AG08396 (cell line): ENCODE measurements at places on chromosomes 7 and 10.

DNA sequence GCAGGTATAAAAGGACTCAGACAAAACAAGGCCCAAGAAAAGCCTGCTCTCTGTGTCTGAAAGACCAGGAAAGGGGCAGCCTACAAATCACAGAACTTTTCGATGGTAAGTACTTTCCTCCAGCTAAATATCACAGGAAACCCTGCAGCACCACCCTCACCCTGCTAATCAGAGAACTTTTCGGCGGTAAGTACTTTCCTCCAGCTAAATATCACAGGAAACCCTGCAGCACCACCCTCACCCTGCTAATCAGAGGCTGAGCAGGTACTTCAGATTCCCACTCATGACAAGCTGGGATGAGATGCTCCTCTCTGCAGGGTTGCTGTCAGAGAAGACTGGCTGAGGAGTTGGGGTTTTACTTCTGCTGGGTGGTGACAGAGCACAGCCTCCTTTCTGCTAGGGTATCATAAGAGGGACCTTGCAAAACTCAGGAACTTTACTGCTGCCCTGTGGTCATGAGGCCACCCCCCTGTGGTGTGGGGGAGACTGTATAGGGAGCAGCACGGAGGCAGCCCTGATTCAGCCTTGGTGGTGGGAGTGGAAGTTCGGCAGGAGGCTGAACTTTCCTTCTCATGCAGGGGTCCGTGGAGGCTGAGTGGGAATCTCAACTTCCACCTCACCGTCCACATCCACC lies 7.2 kb downstream of the WDR37 start:
- DNase-seq: no peak

- no peak for DNase-seq
Observed at GRCh38 chr7:19663816-19664462, 44.9 kb downstream of the POLR1F start.

DNA sequence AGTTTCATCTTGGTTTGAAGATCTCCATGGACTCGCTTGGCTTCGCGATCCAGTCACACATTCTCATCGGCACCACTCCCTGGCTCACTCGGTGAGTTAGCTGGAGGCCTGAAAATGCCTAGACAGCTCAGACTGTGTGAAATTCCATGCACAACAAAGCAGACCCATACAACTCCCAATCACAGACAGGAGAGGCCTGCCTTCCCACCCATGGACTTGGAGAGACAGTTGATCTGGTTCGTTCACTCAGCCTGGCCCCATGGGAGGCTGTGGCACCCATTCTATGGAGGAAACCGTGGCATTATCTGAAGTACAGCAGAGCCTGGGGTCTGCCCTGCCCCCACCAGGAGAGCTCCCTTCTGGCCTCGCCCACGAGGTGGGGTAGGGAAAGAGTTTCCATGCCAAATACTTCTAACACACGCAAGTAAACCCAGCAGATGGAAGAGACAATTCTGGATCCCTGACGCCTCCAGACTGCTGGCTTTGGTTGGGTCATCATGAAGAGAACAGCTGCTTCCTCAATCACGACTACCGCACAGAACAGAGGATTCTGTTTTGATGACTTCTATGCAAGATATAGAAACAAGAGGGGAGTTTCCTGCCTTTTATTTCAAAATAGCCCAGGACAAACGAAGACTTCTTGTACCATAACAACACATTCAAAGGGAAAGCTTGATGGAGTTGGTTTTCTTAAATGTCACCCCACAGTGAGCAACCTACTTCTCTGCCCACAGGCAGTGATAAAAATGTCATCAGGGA lies 15.9 kb downstream of the FAM53B start:
- no peak for DNase-seq

DNA sequence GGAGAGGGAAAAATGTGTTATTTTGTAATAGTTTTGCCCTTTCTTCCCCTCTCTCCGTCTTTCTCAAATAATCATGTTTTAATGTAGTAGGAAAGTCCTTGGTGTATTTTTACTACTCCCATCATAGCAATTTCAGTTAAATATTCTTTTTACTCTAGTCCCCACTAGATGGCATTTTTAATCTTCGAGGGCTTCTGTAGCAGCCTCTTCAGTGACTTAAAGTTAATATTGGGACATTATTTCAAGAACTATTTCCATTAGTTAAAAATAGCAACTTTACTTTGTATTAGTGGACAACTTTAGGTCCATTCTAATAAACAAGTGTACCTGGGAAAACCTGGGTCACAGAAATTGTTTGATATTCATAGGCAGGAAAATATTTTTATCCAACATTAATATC lies 23.0 kb downstream of the EDRF1 start:
- DNase-seq: no peak

DNA sequence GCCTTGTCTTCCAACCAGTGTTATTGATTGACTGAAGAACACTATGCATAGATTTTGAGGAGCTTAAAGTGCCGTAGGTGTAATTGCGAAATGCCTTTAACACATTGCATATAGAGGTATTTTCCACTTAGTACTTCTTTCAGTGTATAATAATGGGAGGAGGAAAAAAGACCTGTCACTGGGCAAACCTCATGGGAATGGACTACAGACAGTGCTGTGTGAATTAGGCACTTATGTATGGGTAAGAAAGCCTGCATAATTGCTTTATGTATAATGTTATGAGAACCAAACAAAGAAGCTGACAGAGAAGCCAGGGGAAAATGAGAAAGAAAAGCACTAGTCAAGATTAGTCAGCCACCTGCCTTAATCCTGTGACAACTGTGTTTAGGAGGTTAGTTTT lies 12.4 kb upstream of the SCRN1 start:
- no peak for DNase-seq

DNA sequence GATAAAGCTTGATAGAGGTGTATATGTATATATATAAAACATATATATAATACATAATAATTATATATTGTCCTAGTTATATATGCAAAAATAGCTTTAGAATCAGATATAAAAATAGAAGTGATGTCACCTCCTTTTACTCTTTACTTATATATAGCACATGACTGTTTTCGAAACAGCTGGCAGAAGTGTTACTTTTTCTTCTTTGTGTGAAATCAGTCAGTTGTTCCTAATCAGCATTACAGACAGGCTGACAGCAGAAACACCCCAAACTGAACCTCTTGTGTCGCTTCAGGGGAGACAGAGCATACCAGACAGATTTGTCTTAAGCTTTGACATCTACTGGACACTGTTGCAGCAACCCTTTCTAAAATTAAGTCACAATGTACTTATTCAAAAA lies 684.9 kb upstream of the CELF2 start:
- DNase-seq: no peak

DNA sequence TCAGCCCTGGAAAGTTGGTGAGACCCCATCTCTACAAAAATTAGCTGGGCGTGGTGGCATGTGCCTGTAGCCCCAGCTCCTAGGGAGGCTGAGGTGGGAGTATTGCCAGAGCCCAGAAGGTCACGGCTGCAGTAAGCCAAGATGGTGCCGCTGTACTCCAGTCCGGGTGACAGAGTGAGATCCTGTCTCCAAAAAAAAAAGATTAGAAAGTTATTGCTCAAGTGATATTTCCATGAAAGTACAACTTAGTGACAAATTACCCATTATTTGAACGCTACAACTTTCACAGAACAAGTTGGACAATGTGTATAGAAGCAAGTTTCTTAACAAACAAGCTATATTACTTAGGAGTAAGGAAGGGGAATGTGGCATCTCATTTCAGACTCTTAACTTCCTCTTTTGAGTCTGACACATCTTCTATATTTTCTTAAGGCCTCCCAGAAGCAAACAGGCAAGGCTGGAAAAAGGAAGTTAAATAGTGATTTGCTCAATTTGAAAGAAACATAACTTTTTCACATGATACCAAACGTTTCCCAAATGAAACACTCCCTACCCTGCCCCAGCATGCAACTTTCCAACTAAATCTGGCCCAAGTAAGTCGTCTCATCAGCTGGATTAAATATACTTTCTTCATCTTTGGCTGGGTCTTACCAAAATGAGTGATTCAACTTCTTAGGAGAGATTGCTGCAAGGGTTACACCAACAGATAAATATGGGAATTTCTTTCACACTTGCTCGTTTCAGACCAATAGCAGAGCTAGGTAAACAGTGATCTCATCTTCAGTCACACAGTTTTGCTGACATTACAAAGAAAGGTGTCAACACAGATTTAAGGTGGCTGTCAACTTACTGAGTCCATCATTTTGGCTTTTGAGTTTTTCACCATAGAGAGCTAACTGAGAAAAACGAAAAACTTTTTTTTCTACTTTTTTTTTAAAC lies 66.3 kb upstream of the KLF6 start:
- peak; percentile 48 for DNase-seq

GRCh38 chr10:80174641-80175395 lies 30.5 kb downstream of the ANXA11 start:
- DNase-seq: no peak

DNA sequence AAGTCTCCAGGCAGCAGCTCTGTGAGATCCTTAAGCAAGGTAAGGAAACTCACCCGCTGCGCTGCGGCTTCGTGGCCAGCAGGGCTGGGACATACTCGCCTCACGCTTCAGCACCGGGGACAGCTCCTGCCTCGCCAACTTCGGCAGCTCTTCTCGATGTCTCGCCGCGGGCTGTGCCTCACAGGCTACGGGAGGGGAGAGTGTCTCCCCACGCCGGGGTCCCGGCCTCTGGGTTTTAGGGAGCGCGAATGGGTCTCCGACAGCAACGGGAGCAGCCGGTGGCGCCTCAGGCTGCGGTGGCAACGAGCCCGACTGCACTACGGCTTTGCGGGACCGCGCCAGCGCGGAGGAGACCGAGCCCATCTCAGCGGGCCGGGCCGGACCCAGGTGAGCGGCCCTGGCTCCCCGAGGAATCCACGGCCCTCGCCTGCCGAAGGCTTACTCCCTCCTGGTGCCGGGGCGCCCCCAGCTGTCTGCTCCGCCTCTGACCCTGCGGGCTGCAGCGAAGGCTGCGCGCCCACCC lies 62.4 kb downstream of the LSM5 start:
- DNase-seq: peak; percentile 87

DNA sequence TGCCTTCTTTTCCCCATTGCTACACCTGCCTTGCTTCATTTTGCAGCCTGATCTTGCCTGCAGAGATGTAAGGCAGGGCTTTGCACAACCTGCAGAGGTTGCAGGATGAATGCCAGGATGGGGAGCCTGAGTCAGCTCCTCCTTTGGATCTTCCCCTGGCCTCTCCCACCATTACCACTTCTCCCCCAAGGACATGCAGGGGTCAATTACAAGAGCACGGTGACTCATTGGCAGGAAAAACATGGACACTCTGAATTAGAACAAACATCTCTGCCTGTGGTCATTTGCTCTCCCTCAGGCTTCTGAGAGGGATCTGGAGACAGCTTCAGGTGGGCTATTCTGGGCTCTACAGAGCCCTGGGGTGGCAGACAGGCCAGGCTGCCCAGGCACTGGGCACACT lies 89.2 kb downstream of the HERPUD2 start:
- peak; percentile 46 for DNase-seq

- DNase-seq: no peak
Observed at GRCh38 chr7:92691578-92691977, 101.4 kb upstream of the FAM133B start.

DNA sequence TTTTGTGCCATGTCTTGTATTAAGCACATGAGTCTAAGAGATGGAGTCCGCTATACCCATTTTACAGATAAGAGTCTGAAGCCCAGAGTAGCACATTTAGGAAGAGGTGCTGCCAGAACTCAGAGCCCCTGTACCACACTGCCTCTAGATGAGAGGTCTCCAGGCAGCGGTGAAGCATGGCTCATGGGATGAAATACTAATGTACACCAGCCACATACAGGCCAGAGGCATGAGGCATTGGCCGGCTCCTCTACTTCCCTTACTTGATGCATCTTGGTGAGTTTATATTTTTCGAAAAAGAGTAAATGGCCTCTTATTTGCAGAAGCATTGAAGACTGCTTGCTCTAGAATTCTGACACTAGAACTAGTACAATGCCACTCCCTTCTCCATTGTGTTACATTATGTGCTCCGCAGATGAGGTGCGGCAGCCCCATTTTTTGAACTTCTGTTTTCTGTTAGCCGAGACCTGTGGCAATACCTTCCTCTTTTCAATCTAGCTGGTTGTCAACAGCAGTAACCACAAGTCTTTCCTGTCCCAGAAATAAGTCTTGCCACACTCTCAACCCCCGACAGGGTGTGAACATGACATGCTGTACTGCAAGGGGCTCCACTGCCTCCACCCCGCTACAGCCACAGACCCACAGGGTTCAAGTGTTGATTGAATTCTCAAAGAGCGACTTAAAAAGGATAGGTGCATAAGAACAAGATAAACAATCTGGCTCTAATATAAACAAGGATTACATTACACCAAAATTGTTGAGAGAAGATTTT lies 145.3 kb downstream of the CELF2 start:
- DNase-seq: no peak

DNA sequence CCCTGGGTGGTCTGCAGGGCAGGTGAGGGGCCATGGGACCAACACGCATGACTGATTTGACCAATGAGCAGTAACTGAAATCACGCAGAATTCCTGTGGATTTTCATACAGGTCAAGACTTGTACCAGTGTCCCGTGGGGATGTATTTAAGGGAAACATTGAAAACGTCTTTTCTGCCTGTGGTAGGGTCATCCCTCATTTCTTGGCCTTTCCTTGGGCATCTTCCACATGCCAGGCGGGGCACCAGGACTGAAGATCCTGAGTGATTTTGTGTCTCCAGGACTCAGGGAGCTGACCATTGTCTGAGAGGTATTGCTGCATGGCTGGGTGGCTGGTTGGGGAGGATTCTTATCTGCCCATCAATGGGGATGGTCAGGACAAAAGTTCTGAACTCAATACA lies 289.0 kb downstream of the GLRX3 start:
- no peak for DNase-seq

DNA sequence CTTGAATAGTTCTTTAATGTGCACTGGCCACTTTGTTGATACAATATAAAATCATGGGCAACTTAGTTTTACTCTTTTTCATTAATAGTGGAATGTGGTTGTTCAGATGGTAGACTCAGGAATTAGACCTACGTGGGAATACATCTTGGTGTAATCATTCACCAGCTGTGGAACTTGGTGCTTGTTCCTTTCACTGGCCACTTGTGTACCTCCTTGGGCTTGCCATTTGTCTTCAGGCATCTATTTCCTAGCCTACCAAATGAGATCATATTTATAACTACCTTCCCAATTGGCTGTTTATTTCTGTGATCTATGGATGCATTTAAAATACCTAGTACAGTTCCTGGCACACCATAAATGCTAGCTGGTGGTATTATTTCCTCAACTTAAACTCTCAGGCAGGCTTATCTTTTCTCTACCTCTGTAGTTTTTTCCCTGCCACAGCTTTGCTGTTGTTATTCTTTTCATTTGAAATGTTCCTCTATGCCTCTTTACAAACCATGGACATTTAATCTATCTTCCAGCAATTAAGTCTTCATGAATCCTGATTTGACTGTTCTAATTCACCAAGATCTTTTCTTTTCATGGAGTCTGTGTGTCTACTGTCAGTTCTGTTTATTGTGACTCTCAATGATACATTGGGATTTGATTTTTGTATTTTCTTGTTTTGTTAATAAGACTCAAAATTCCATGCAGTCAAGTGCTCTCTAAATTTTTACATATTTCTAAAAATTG lies 113.0 kb downstream of the ADAM22 start:
- no peak for DNase-seq
